ENCODE measurements at places on chromosomes 6 and 20. TPM values are rescaled to one million over a fixed set of nuclear protein-coding genes. Genes with fewer than 3 reads are reported as not detected.

SFT2D1 gene
- total RNA-seq: 19.6 TPM

FAM110A gene
- total RNA-seq: 1.7 TPM

CALHM5 gene
- 3.0 TPM for total RNA-seq

ADGB gene
- not detected for total RNA-seq

ZBP1 gene
- 0.21 TPM for total RNA-seq

ZNF831 gene
- 0.77 TPM for total RNA-seq

ADGRF5 gene
- total RNA-seq: 46.8 TPM

SLC4A11 gene
- total RNA-seq: 0.35 TPM

GMDS gene
- total RNA-seq: 6.9 TPM

DDRGK1 gene
- 55.5 TPM for total RNA-seq

BANF2 gene
- total RNA-seq: not detected

TRIM40 gene
- not detected for total RNA-seq

KLHDC3 gene
- 102 TPM for total RNA-seq

- no peak for DNase-seq
Observed at GRCh38 chr6:2037237-2037926, 208.0 kb downstream of the GMDS start.

- DNase-seq: no peak
Observed at GRCh38 chr6:8749465-8749864, 314.1 kb upstream of the SLC35B3 start.

DNA sequence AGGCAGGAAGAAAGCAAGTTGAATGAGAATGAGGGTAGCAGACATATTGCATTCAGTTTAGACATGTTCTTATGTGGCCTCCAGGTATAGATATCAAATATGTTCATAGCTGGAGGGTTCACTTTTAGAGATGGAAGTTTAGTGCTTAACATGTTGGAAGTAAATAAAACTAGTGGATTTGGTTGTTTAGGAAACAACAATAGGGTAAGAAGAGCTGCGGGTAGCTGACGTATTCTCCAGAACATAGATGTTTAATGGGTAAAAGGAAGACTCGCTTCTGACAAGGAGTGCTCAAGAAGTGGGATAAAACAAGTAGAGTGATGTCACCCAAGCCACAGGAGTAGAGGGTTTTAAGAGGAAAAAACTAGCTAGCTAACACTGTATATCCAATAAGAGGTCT, 128.4 kb upstream of the COL21A1 start:
- no peak for DNase-seq

DNA sequence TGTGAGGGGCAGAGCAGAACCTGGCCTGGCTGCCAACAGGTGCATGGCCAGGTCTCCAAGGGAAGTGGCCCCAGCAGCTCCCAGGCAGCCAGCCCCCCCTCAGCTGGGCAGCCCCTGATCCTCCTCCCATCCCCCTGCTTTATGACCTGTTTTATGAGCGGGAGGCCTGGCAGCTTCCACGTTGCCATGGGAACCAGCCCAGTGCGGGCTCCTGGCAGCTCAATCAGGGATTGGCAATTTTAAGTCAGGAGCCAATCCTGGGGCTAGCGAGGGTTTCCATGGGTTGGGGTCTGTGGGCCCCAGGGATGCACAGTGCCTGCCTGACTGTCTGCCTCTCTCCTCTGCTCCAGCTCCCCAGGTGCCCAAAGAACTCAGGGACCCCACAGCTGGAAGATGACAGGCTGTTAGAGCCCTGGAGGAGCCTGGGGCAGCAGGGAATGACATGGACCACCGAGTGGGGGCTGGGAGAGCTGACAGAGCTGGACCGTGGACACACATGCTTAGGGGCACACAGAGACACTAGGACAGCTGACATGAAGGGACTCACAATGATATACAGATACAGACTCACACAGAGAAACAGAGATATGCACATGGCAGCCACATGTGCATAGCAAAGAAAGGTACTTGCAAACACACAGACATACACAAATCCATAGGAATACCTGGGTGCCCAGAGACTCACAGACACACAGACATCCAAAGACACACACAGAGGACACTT, 56.5 kb upstream of the SIRPA start:
- DNase-seq: no peak

DNA sequence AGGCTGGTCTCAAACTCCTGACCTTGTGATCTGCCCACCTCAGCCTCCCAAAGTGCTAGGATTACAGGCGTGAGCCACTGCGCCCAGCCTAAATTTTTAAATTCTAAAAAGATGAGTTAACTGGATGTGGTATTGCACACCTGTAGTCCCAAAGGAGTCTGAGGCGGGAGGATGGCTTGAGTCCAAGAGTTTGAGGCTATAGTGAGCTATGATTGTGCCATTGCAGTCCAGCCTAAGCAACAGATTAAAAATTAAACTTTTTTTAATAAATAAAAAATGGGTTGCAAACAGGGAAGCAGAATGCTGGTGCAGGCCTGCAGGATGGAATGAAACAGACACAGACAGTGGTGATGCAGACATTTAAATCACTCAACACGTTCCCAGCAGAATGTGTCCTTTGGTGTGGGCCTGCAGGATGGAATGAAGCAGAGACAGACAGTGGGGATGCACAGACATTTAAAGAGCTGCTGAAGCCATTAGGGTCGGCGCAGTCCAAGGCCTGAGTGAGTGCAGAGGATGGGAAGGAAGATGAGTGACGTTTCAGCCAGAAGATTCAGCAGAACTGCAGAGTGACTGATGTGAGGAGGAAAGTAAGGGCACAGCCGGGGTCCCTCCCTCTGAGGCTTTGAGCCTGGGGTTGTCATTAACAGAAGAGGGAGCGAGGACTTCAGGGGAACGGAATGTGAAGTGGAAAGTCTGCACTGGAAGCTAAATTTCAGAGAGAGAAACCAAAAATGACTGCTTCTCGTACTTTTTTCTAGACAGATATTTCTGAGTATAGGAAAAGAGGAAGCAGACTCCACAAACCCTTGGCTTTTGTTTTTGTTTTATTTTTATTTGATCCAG, 117.5 kb downstream of the RIN2 start:
- DNase-seq: no peak

- DNase-seq: no peak
Observed at GRCh38 chr6:143559051-143559660, 47.6 kb upstream of the FUCA2 start.

- DNase-seq: no peak
Observed at GRCh38 chr6:26104457-26105108, 17.4 kb downstream of the HFE start.

- no peak for DNase-seq
Observed at GRCh38 chr6:28462401-28462800, 19.1 kb upstream of the ZSCAN23 start.

GRCh38 chr20:41145821-41146620, 8.7 kb downstream of the PLCG1 start:
- DNase-seq: peak; percentile 70

- no peak for DNase-seq
Observed at GRCh38 chr6:100491952-100492670, 27.4 kb upstream of the SIM1 start.

DNA sequence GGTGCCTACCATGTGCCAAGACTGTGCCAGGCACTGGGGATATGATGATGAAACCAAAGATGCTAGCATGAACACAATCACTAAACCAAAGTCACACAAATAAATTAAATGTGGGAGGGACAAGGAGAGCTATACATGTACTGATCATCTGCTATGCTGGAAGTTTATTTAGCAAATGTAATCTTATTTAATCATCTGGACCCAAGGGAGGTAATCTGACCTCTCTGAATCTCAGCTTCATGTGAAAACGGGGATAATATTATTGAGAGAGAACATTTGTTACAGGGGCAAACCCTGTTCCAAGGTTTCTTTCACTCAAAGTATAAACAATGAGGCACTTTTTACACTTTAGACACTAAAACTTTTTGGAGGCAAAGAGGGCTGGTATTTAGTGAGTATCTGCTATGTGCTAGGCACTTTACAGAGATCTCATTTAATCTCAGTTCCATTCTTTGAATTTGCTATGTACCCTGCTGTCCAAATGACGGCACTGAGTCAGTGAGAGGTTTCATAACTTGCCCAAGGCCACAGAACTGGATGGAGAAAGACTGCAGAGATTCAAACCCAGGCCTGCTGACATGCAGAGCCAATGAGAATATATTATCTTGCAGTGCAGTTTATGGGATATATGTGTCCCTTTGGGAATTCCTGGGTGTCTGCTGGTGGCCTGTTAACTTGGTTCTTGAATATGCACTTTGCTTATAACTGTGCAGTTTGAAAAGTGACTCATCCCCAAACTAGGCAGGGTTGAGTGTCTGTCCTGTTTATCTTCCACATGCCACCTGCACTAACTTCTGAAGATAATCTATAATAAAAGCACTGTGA, 3.3 kb upstream of the ASXL1 start:
- no peak for DNase-seq

GRCh38 chr6:69816569-69816968, 19.8 kb upstream of the LMBRD1 start:
- DNase-seq: no peak

DNA sequence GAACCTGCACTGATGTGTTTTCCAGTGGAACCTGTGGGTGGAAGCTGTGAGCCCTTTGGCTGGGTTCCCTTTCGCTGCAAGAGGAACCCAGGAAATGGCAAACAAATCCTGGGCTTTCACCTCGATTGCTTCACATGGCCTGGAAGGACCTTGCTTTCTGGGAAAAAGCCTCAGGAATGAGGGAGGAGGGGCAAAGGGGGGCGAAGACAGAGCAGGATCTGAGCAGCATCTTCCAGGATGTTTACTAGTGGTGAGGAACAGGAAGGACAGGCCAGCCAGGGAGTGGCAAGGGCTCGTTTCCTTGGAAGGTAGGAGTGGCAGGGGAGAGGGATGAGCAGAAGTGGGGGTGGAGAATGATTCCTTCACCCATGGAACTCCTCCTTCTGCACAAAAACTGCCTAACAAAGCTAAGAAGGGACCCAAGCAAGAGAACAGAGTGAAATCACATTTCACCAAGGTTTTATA, 5.9 kb downstream of the SLC2A10 start:
- DNase-seq: no peak

DNA sequence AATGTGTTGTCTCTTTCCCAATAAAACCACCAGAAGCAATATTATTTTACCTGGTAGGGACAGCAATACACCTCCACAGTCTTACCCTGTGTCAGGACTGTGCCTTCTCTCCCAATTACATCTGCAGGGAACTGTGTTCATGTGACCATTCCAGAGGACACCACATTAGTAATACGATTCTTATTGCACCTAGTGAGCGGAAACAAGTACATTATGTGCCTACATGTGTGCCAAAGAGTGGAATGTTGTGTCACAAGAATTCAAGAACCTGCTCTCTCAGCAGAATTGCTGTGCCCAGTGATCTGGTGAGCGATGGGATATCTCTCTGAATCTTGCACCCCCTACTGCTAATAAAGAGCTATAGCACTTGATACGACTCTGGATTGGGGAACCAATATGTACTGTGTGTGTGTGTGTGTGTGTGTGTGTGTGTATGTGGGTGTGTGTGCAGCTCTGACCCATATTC, 57.4 kb upstream of the FOXC1 start:
- no peak for DNase-seq

DNA sequence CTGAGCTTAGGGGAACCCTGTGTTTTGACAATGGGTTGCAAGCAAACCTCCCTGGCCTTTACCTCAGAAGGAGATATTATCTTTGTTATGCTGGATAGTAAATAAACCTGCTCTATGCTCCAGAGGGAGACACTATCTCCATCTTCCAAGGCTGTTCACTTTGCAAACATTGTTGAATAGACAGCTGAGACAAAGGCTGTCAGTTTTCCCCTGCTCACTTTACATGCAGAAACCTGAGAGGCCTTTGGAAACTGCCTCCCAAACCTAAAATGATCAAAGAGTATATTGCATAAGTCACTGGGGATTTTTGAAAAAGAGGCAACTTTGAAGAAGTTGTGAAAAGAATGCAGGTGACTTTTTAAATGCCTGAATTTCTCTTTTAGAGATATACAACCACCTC, 61.6 kb downstream of the MRAP2 start:
- no peak for DNase-seq

- DNase-seq: no peak
Observed at GRCh38 chr6:38503032-38503773, 136.5 kb downstream of the BTBD9 start.

DNA sequence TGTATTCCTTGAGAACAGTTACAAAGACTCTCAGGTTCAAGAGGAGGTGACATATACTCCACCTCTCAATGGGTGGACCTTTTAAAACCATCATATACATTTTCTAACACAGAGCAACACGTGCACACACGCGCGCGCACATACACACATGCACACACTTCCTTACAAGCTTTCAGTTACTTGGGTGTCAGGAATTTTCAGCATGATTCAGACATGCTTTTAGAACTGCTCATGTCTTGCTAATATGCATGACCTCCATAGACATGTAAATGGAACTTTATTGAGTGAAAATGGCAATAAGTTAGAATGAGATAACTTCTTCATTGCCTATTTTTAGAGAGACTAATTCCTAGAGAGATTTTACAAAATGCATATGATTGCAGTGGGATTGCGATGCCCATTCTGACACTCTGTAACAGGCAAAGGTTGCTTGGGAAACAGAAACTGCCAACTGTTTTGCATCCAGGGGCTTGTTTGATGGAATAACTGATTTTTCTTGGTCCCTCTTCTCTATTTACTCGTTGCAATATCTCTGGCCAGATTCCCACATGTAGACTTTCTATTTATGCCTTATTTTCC, 531.4 kb upstream of the RNF217 start:
- DNase-seq: no peak

All from heart left ventricle (tissue), 16 donors.